Myometrial cell (primary cell): ENCODE measurements at places on chromosomes 2 and 18. TPM values are rescaled to one million over a fixed set of nuclear protein-coding genes. Genes with fewer than 3 reads are reported as not detected.

The ANKRD39 gene
- 22.5 and 29.4 TPM in 2 replicates for total RNA-seq

The RBKS gene
- 7.3 and 7.8 TPM in 2 replicates for total RNA-seq

The CGREF1 gene
- total RNA-seq = 0.29 and 1.8 TPM in 2 replicates

The UGT1A8 gene
- not detected in 2 replicates for total RNA-seq
